ENCODE measurements at places on chromosomes 12 and 14.

DNA sequence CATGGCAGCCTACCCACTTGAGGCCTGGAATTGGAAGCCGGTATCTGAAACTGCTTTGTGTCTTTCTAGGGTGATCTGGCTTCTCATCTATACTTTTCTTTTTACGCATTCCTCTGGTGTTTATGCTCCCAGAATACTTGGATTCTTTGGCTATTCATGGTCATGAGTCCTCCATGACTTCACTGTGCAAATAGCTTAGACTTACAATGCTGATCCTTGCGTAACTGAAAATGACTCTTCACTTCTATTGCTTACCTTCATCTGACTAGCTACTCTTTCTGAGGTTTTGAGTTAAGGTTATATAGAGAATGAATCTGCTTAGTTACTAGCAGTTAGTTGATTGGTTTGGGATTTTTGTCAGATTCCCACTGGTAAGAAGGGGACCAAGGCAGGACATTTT is 121.7 kb upstream of the NOVA1 start:
- no peak for DNase-seq

DNA sequence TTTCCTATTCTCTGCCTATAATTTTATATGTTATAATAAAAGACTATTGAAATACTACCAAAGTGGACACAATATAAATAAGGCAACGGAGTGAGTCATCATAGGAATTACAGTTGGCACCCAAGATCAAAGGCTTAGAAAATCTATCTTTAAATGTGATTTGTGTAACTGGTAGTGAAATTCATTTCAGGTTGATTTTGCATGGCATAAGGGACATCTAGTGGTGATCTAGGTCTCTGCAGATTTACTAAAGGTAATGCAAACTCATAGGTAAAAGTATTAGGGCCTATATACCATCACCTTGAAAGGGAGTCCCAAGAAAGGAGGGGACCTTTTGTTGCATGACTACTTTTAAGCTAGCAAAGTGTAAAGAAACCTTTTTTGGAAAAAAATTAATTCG is 527.2 kb downstream of the NRXN3 start:
- DNase-seq = peak; percentile 42

- peak; percentile 91 for DNase-seq
Measured at GRCh38 chr12:118984161-118984943, 3.0 kb downstream of the SRRM4 start.

DNA sequence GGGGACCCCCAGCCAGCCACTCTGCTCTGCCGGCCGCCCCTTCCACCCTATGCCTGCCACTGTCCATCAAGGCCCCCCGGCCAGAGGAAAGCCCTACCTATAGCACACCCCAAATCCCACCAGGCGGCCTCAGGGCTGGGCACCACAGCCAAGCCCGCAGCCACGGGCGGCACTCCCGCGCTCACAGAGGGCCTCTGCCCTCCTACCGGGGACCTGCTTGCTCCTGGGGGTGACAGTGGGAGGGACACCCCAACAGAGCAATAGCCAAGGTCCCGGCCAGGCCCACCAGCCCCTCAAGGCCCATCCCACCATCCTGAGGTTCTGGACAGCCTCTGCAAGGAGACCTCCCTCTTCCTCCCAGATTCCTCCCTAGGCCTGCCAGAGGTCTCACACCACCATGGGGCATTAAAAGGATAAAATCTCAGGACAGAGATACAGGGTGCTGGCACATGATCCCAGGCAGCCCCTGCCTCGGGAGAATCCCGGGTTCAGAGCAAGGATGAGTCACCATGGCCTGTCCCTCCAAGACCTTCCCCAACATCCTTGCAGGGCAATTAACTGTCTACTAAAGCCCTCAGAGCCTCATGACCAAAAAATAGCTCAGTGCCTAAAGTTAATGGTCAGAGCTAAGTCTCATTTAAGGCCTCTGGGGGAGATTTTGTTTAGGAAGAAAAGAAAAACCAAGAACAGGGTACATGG is 17.1 kb downstream of the CCDC85C start:
- no peak for DNase-seq

GRCh38 chr12:106144847-106145246 is 6.1 kb upstream of the NUAK1 start:
- DNase-seq = no peak

DNA sequence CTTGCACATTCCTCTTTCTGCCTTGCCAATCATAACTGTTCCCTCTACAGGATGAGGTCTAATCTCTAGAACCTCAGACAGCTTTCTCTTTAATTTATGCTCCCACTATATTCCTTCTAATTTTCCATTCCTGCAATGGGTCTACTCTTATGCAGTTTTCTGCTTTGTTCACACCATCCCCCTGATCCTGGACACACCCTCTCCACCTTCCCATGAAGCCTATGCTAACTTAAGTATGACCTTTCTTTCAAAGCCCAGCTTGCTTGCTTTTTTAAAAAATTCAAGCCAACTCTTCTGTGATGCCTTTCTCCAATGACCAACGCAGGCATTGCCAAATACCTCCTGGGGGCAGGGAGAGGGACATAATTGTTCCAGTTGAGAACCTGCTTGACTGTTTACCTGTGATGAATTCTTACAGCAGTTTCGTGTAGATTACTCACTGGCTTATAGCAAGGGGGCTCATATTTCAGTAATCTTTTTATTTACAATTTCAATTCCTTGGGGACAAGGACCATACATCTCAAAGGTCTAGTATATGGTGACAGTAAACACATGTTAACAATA is 7.8 kb downstream of the SLC38A1 start:
- DNase-seq = no peak

DNA sequence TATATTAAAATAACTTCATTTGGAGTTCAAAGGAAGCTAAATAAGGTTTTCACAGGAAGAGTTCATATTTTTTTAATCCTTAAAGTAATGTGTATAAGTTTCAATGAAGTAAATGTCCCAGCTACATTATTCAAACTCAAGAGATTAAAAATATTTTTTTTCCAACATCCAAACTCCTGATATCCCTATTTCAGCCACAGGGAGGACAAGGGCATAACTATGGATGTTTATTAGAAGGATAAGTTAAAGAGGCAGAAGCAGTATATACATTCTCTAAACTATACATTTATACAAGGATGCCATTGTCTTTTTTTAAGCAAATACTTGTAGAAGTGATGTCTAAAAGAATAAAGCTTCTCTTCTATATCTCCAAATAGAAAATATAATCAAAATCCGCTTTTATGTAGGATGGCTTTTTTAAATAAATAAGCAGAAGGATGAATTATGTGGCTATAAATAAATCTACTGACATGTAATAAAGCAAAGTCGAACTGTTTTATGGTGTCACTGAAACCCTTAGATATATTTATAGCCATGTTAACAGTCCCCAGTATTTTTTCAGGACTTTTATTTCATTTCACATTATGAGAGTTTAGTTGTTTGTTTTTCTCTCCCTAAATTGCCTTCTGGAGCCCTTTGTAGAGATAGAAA is 936.5 kb downstream of the DIO2 start:
- no peak for DNase-seq

DNA sequence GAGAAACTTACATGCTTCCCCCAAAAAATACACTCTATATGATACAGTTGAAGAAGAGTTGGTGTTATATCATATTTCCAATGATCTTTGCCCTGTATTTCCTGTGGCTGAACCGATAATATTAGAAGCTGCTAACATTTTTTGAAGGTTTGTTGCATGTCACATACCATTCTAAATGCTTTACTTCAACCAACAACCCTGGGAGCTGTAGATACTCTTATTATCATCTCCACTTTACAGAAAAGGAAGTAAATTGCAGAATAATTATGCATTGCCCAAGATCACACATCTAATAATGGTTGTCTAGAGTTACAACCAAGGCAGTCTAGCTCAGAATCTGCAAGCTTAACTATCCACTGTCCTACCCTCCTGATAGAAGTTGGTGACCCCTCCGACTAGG is 182.8 kb downstream of the NUAK1 start:
- DNase-seq = no peak

DNA sequence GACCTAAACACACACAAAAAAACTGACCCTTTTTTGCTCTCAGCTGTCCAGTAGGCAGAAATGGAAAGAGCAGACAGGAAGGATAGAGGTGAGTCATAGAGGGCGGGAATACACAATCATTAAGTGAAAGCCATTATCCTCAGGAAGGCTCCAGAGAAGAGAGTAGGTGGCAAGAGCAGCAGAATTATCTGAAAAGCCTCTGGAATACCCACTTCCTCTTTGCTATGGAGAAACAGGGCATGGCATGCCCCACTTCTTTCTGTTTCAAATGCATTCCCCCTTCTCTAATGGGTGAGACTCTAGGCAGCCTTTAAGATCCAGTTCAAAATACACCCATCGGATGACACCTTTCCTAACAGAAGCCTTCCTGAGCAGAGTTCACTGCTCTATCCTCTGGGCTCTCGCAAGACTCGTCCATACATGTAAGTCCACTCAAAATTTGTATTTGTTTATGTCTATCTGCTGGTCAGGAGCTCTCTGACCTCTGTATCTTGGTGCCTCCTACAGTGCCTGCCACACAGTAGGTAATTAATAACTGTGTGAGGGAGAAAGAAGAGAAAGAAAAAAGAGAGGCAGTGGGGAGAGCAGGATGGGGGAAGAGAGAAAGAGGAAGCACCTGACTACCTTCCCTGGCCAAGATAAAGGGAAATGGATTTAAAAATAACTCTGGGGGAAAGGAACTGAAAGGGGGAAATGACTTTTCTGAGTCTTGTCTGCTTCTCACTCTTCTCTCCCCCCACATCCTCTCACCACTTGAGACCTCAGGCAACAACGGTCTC is 8.5 kb downstream of the KLHL33 start:
- DNase-seq = no peak

DNA sequence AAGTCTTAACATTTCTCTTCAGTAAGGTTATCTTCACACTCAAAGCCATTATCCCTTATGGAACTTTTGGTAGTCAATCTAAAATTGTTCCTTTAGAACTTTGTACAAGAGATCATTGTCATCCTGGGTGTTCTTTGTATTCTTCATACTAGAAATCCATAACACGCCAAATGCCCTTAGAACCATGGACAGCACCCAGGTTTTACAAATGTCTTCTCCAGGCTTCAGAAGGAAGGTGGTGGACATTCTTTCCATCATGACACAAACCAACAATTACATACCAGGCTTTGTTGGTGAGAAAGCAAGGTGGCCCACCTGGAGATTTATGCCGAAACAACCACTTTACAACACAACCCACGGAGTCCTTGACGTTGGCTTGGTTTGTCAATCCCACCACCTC is 365.6 kb upstream of the TBX3 start:
- no peak for DNase-seq

- no peak for DNase-seq
Measured at GRCh38 chr14:102315121-102315520, 4.4 kb upstream of the ZNF839 start.

GRCh38 chr12:102769323-102769916 is 147.6 kb downstream of the PAH start:
- DNase-seq = peak; percentile 68

GRCh38 chr14:92413379-92413778 is 90.4 kb downstream of the SLC24A4 start:
- no peak for DNase-seq

- no peak for DNase-seq
Measured at GRCh38 chr12:15118955-15119354, 102.3 kb downstream of the RERG start.

DNA sequence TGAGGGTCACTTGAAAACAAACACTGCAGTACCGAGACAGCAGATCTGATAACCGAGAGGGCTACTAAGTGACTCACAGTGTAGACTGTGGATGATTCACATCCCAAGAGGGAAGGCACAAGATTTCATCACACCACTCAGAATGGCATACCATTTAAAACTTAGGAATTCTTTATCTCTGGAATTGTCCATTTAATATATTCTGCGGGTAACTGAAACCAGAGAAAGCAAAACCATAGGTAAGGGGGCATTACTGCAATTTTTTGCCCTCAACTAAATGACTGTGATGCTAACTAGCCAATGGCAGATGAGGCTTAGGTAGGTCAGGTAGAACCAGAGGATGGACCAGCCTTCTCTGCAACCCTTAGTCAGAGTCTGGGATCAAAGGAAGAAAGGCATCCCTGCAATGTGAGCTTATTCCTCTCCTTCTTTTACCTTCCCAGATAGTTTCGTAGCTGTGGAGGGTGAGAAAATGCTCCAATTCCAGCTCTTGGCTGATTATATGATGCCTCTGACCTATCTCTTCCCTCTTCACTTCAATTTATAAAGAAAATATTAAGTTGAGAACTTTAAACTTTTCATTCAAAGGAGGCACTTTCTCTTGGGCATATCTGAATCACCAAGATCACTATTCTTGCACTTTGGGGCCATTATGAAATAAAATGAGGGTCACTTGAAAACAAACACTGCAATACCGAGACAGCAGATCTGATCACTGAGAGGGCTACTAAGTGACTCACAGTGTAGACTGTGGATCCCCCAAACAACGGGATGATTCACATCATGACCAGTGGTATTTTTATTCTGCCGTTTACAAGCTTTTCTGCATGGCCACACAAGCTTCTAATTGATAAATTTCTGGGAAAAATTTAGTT is 6.8 kb downstream of the ART4 start:
- no peak for DNase-seq

GRCh38 chr12:23803540-23803939 is 145.9 kb downstream of the SOX5 start:
- no peak for DNase-seq

DNA sequence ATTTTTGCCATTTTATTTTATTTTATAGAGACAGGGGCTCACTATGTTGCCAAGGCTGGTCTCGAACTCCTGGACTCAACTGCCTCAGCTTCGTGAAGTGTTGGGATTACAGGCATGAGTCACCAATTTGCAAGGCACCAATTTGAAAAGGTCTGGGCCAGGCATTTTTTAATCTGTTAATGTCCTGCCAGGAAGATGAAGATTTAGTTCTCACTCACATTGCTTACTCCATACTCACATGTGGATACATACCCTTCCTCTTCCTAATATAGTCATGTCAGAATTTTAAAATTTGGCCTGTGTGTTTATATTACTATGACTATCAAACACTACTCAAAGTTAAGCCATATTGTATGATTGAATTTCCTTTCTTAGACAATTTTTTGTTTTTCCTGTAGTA is 15.3 kb upstream of the EML1 start:
- DNase-seq = no peak

GRCh38 chr14:103848175-103849077 is 1.1 kb upstream of the PPP1R13B start:
- DNase-seq = no peak

GRCh38 chr12:25552681-25553080 is 402 bp downstream of the LMNTD1 start:
- no peak for DNase-seq

GRCh38 chr14:79293482-79294177 is 917.7 kb downstream of the DIO2 start:
- peak; percentile 18 for DNase-seq

GRCh38 chr12:48291511-48291910 is 59.2 kb downstream of the ZNF641 start:
- no peak for DNase-seq

DNA sequence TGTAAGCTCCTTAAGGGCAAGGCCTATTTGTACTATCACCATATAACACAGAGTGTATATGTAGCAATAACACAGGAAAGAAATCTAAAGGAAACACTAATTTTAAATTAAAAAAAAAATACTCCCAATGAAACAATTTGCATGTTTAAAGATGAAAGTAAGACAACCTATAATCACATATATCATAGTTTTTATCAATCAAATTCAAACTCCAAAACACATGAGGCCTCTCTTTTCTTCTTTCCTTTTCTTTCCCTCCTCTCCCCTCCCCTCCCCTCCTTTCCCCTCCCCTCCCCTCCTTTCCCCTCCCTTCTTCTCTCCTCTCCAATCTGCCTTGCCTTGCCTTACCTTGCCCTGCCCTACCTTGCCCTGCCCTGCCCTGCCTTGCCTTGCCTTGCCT is 405.8 kb upstream of the RPL10L start:
- DNase-seq = no peak

Measured in NCI-H510A treated with DMSO at 0.1 percent for 48 hours (cell line).